Fibroblast of skin of back (primary cell): ENCODE measurements at places on chromosomes 12 and 14.

DNA sequence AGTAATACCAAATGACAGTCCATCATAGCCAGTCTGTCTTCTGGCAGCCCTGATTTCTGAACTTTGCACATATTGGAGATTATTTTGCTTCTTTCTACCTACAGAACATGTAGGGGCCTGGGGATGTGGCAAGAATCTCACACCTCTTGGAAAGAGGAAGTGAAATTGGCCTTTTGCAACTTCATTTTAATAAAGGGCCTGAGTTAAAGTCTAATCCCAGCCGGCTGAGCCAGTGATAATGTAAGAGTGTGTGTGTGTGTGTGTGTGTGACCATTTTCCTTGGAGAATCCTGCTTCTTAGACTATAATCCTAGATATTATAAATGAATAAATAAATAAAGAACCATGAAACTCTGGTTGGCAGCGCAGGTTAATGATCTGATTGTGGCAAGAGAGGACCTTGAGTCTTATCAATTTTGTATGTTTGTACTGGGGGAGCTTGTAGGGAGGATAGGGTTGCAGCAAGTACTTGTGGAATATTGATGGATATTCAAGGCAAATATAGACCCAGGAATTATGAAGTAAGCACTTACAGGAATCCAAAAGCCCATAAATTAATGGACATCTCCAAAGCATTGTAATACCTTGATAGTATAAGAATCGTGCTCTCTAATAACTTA, 233.2 kb upstream of the AMIGO2 start:
- no peak for DNase-seq

GRCh38 chr12:47274760-47275159, 195.0 kb upstream of the AMIGO2 start:
- DNase-seq, result no peak

DNA sequence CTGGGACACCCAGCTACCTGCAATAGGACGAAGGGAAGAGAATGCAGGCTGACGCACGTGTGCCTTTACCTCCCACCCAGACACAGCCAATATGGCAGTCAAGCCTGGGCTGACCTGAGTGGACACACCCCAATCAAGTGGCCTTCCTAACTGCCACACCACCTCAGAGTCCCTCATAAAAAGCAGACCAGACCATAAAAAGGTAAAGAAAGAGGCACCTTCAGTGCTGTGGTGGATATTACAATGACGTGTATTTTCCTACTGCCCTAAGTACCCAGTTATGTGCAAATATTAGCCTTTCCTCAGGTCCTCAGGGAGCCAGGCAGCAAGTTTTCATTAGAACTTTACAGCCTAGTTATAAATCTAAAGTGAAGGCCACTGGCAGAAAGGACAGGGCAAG, 75.8 kb downstream of the KCNK10 start:
- DNase-seq, result no peak

GRCh38 chr12:103832048-103832997, 8.7 kb downstream of the NT5DC3 start:
- no peak for DNase-seq

DNA sequence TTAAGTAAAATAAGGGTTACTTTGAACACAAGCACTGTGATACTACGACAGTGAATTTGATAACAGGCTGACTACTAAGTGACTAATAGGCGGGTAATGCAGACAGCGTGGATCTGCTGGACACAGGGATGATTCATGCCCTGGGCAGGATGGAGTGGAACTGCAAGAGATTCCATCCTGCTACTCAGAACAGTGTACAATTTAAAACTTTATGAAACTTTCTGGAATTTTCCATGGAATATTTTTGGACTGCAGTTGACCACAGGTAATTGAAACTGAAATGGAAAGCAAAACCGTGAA, 46.0 kb downstream of the YEATS4 start:
- peak; percentile 97 for DNase-seq

GRCh38 chr12:22481547-22482104, 62.7 kb downstream of the C2CD5 start:
- DNase-seq, result no peak

- DNase-seq, result peak; percentile 95
Observed at GRCh38 chr12:45268672-45269411, 52.9 kb downstream of the ANO6 start.

GRCh38 chr14:74492776-74493342, at the start of gene NPC2:
TSS of gene NPC2 (minus strand) at chr14:74493305. CDS start at chr14:74493274, 31 bp downstream.
- DNase-seq, result no peak

DNA sequence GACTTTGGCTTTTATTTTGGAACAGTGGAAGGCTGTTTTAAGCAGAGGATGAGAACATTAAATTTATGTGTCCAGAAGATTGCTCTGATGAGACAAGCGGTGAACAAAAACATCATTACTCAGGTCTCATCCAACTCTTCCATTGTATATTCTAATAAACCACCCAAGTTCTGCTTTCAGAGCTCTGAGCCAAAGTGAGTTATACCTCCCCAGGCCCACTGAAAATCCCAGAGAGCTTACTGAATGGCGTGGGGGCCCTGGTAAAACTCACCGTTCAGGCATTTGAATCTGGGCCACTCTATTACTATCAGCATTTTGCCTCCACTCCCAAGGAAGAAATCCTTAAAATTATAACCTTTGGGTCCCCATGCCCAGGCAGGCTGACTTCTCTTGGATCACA, 122.0 kb upstream of the HIF1A start:
- DNase-seq, result no peak
